ENCODE measurements at places on chromosomes 12 and 14.

GRCh38 chr14:92103363-92103989 is 2.9 kb downstream of the ATXN3 start:
- DNase-seq, result peak; percentile 9

DNA sequence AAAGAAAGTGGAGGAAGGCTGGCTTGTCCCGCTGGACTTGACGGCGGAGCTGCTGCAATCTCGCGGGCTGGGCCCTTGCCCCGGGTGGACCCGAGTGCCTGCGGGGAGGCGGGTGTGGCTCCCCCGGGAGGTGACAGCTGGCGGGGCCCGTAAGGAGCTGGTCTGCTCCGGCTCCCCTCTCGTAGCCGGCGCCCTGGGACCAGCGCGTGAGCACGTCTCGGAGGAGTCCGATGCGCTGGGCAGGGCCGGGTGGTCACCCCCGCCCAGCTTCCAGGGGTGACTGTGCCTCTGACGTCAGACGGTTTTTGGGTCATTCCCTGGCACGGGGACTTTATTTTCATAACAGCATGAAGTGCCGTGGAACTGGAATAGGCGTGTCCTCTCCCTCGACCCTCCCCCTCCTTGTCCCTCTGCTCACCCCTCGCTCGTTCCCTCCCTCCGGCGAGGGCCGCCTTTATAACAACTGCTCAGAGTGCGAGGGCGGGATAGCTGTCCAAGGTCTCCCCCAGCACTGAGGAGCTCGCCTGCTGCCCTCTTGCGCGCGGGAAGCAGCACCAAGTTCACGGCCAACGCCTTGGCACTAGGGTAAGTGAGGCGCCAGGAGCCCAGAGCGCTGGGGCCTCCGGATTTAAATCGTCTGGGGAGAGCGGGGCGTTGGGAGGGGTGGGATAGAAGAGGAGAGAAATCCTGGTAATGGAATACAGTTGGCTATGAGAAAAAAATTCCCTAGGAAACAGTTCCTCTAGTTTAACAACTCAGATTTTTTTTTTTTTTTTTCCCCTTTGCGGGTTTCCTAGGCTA is at the start of gene GPRC5A:
GPRC5A (plus strand) TSS at position 483 of the 801 bp plus-strand sequence. CDS start 16,688 bp downstream, outside the sequence.
- peak; percentile 31 for DNase-seq

DNA sequence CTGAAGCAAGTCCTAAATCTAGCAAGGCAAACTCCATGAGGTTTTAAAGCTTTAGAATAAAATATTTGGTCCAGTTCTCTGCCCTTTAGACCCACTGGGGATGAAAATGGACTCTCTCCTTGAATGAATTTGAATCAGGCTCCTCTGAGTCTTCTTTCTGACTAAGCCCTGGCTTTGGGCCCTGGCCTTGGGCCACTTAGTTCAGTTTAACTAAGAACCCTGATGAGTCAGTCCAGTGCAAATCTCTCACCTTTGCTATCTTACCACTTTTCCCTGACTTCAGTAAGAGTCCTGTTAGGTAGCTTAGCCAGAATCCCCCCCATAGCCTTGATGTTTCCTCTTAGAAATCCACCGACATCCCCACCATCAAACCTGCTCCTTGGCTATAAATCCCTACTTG is 427.5 kb downstream of the SNAPC1 start:
- DNase-seq, result no peak

- peak; percentile 76 for DNase-seq
Measured at GRCh38 chr12:25960143-25960542, 1.7 kb downstream of the RASSF8 start.

- no peak for DNase-seq
Measured at GRCh38 chr14:85190251-85190650, 339.7 kb upstream of the FLRT2 start.

GRCh38 chr14:58096731-58097130 is 55.3 kb downstream of the ARMH4 start:
- no peak for DNase-seq

DNA sequence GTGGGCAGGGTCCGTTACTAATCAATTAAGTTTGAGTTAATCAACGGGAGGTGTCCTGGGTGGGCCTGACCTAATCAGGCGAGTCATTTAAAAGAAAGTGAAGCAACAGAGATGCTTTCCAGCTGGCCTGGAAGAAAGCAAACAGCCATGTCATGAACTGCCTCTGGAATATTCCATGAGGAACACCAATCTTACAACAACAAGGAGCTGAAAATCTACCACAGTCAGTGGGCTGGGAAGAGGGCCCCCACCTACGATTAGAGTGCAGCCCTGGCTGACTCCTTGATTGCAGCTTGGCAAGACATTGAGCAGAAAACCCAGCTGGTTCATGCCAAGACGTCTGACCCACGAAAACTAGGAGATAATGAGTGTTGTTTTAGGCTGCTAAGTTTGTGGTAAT is 56.2 kb downstream of the SSPN start:
- DNase-seq, result no peak

DNA sequence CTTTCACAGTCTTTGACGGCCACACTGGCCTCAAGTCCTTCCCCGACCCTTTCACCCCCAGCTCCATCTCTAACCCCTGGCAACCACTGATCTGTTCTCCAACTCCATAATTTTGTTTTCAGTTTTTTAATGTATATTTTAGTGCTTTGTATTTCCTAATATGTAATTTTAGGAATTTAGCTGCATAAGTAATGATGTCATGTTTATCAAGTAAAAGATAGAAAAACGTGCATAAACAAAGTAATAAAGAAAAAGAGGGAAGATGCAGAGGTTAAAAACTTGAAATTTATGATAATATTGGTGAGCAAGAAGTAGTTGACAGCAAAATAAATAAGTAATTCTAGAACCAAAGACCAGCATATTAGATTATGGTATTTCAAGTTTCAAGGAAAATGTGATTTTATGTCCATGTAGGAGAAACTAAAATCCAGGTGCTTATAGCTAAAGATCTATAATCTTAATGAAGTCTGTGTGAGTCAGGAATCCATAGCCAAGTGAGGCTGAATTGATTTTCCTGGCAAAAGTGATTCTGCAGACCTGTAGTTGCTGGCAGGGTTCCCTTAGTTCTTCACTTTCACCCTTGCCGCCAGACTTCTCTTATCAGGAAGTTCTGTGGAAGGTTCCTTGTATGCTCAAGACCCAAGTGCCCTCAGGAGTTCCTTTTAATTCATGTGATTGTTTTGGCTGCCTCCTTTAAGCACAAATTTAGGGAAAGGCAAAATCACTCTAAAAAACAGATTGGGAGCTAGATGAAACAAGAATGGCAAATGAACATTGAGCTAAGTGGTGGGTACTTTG is 24.4 kb downstream of the FBXW8 start:
- DNase-seq, result peak; percentile 28

GRCh38 chr12:107440606-107441005 is 245.0 kb upstream of the PWP1 start:
- DNase-seq, result no peak

DNA sequence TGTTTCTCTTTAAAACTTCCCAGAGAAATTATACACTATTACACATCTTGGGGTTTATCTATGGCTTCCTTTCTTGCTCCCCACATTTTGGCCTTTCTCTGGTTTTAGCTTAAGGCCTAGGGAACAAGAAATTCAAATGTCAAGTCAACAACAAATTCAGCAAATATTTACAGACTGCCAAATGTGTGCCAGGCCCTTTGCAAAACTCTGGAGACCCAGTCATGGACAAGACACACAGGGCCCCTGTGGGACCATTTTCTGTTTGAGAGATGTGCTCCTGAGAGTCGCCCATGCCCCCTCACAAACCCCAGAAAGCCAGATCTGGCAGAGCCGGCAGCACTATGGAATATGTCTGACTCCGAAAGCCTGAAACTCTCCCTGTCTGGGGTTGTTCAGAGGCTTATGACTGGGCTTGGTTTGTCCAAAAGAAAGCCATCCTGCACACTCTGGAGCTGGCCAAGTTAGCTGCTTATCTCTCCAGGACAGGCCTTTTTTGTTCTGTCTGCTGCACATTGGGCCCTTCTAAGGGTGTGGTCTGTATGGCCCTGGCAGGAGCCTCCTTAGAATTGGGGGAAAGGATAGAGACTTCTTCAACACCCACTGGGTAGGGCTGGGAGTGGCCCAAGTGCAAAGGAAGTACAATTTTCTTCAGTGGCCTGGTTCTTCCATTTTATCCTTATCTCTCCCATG is 1.1 kb upstream of the KRT3 start:
- DNase-seq, result peak; percentile 23

- DNase-seq, result no peak
Measured at GRCh38 chr12:46108721-46109120, 118.3 kb upstream of the SCAF11 start.

- DNase-seq, result no peak
Measured at GRCh38 chr14:104579507-104579906, at the start of gene C14orf180. C14orf180 (plus strand) TSS chr14:104579764; CDS start chr14:104586431, 6,667 bp downstream.

GRCh38 chr12:130342842-130343241 is 5.2 kb downstream of the PIWIL1 start:
- no peak for DNase-seq

DNA sequence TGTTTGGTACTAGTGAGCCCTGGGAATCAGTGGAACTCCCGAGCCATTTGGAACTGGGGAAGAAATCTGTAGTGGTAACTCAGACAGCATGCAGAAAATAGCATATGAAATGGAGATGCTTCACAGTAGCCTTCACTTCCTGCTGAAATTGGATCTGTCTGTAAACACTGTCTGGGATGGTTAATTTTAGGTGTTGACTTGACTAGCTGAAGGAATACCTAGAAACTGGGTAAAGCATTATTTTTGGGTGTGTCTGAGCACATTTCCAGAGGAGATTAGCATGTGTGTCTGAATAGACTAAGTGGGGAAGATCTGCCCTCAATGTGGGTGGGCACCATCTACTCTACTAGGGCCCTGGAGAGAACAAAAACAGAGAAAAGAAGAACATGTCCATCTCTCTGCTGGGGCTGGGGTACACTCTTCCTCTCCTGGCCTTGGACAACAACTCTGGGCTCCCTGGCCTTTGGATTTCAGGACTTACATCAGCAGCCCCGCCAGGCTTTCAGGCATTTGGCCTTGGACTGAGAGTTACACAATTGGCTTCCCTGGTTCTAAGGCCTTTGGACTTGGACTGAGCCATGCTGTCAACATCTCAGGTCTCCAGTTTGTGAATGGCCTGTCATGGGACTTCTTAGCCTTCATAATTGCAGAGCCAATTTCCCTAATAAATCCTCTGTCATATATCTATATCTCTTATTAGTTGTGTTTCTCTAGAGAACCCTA is 14.0 kb upstream of the CRADD start:
- no peak for DNase-seq

DNA sequence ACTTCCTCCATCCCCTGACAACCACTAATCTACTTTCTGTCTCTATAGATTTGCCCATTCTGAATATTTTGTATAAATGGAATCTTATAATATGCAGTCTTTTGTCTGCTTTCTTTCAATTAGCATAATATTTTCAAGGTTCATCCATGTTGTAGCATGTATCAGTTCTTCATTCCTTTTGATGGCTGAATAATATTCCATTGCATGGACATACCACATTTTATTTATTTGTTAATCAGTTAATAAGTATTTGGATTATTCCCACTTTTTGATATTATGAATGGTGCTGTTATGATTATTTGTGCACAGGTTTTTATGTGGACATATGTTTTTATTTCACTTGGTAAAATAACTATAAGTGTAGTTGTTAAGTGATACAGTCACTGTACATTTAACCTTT is 155.1 kb upstream of the WSCD2 start:
- no peak for DNase-seq

DNA sequence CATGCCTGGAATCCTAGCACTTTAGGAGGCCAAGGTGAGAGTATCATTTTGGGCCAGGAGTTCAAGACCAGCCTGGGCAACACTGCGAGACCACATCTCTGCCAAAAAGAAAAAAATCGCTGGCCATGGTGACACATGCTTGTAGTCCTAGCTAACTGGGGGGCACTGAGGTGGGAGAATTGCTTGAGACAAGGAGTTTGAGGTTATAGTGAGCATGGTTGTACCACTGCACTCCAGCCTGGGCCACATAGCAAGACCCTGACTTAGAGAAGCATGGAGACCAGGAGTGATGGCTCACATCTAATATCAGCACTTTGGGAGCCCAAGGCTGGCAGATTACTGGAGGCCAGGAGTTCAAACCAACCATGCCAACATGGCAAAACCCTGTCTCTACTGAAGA is 9.2 kb downstream of the PTGES3 start:
- DNase-seq, result no peak

DNA sequence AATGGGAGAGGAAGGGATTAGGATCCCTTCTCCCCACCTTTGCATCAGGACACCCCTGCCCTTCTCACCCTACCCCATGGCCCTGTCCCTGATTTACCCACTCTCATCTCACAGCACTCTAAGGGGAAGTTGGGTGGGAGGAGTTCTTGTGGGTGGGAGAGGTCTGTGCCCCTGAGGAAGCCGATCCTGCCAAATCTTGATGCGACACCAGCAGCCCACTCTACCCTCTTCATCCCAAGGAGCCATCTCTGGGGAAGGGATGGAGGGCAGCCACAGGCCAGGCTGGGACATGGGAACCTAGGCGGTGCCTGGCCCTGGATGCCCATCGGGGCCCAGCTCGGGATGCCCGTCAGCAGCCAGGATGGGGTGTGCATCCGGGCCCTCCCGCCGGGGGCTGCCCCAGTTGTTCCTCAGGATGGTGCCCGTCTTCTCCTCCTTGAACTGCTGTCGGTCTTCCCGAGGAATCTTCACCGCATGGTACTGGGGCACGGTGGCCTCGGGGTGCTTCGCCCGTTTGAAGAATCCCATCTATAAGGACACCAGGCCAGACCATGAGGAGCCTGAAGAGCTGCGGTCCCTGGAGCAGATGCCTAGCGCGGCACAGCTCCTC is 22.8 kb downstream of the ITGA7 start:
- no peak for DNase-seq

- no peak for DNase-seq
Measured at GRCh38 chr14:53035336-53036210, 84.7 kb upstream of the FERMT2 start.

GRCh38 chr12:57896434-57897201 is 44.7 kb upstream of the ATP23 start:
- no peak for DNase-seq

GRCh38 chr12:81294325-81295190 is 216.7 kb downstream of the ACSS3 start:
- DNase-seq, result no peak

GRCh38 chr12:80823393-80823792 is 106.7 kb downstream of the MYF5 start:
- no peak for DNase-seq

DNA sequence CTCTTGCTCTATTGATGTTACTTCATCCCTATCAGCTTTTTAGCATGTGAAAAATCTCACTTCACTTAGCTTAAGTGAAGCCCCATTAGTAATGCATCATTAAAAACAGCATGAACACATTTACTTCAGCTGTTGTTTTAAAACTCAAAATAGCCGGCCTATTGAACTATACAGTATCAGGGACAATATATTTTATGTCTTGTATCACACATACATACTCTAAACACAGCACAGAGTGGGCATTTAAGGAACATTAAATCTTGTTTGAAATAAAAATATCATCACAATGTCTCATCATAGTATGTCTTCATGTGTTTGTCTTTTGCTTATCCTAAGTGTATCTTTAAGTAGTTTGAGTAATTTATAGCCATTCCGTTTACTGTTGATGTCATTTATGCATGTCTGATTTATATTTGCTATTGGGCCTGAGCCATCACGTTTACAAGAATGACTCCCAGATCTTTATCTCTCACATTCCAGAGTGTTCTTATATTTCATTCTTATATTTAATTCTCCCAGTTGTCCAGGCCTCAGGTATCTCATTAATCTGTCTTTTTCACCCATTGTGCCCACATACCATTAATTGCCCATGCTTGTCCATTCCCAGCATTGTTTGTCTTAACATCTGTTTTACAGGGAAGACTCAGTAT is 57.5 kb downstream of the ARHGAP5 start:
- DNase-seq, result no peak

- no peak for DNase-seq
Measured at GRCh38 chr12:90205165-90205564, 496.5 kb upstream of the ATP2B1 start.

- no peak for DNase-seq
Measured at GRCh38 chr14:90042496-90043252, 19.1 kb upstream of the KCNK13 start.

All from common myeloid progenitor, CD34-positive (primary cell).